Ureter (tissue), 1 donor: ENCODE measurements at places on chromosomes 4 and X. TPM values are rescaled to one million over a fixed set of nuclear protein-coding genes. Genes with fewer than 3 reads are reported as not detected.

Gene DMRTC1B
- total RNA-seq, result 1.1 TPM

Gene COQ2
- 14.5 TPM for total RNA-seq

Gene RBM46
- total RNA-seq, result not detected

Gene FRMD7
- total RNA-seq, result 1.6 TPM

Gene SLC49A3
- 8.9 TPM for total RNA-seq

Gene TEX13C
- total RNA-seq, result not detected

Gene UGT2B11
- total RNA-seq, result not detected

Gene TASL
- 0.55 TPM for total RNA-seq

Gene EDNRA
- total RNA-seq, result 15.4 TPM

Gene NPY5R
- 0.99 TPM for total RNA-seq

DNA sequence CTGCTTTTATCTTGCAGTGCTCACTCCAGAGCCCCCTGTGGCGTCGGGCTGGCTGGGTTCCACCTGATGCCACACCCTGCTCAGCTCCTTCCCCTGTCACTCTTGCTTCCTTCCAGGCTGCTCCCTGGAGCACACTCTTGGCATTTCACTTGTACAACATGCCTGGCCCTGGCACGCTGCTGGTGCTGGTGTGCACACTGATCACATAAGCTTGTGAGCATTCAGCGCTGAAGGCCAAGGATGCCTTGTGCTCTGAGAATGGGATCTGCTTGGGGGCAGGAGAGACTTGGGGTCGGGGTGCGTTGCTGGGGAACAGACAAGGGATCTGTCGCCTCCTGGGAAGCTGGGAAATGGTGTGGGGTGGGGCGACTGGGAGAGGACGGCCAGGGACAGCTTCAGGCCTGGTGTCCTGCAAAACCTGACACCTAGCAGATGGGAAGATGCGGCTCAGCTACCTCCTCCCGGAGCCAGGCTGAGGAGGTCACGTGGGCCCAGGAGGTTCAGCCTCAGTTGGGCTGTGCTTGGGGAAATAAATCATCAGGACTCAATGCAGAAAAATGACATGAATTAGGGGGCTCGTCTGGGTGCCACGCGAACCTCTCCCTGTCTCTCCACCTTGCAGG, 108.5 kb downstream of the PHKA2 start:
- DNase-seq, result no peak

DNA sequence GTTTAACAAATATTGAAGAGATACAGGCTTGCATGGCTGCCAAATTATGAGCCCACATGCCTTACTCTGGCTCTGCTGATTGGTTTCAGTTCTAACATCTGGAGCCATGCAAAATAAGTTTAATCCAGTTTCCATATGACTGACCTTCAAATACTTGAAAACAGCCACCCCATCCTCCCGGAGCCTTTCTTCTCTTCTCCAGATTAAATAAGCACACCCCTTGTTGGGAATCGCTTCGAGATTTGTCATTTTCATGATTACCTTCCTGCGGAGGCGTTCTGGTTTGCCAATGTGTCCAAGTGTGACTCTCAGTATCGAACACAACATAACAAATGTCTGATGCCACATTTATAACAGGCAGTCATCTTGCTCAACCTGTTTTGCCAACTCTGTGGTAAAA, 101.6 kb upstream of the JADE1 start:
- no peak for DNase-seq

GRCh38 chrX:13702111-13702789, 13.3 kb downstream of the RAB9A start:
- DNase-seq, result no peak

- DNase-seq, result no peak
Measured at GRCh38 chr4:87516683-87517082, 12.5 kb downstream of the SPARCL1 start.

GRCh38 chrX:118423558-118423957, 72.1 kb upstream of the DOCK11 start:
- DNase-seq, result no peak

- no peak for DNase-seq
Measured at GRCh38 chr4:172514011-172514410, 654.6 kb upstream of the GALNT7 start.

DNA sequence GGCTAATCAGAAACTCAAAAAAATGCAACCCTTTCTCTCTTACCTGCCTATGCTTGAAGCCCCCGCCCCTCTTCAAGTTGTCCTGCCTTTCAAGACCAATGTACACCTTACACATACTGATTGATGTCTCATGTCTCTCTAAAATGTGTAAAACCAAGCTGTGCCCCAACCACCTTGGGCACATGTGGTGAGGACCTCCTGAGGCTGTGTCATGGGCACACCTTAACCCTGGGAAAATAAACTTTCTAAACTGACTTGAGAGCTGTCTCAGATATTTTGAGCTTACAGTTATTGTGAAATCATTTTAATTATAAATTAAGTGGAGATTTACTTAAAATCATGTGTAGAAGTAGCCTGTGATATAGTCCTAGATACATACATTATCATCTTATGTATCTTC, 22.2 kb downstream of the GUF1 start:
- no peak for DNase-seq

DNA sequence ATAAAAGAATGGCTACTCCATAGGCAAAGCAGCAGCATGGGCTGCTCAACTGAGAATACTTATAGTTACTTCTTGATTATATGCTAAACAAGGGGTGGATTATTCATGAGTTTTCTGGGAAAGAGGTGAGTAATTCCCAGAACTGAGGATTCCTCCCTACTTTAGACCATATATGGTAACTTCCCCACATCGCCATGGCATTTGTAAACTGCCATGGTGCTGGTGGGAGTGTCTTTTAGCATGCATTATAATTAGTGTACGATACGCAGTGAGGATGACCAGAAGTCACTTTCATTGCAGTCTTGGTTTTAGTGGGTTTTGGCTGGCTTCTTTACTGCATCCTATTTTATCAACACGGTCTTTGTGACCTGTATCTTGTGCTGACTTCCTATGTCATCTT, 141.5 kb downstream of the MAGEB17 start:
- no peak for DNase-seq

GRCh38 chr4:161929956-161930355, 233.8 kb downstream of the FSTL5 start:
- no peak for DNase-seq

GRCh38 chr4:122798101-122798500, 28.5 kb upstream of the FGF2 start:
- peak; percentile 46 for DNase-seq

DNA sequence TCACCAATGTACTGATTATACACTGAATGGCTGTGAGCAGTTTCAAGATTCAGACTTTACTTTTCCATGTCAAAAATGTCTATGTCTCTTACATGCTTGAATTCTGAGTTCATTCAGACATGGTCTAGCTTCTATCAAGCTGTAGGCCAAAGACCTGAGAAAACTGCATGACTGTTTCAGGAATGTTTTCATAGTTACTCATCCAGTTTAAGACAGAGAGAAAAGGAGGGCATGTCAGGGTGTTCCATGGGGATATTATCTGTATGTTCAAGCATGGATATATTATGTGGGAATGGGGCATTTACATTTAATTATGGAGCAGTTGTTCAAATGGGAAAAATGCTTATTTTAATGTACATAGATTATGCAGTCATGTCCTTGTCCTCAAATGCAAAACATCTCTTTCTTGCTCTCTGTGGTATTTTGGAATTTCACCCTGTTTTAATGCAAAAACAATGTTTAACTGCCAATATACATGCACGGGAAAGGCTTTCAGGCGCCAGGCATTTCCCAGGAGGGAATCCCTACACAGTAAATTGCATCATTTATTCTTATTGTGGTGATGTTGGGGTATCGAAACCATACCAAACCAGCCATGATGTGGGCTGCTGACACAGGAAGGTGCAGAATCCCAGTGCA, 429.1 kb upstream of the INTU start:
- DNase-seq, result no peak

DNA sequence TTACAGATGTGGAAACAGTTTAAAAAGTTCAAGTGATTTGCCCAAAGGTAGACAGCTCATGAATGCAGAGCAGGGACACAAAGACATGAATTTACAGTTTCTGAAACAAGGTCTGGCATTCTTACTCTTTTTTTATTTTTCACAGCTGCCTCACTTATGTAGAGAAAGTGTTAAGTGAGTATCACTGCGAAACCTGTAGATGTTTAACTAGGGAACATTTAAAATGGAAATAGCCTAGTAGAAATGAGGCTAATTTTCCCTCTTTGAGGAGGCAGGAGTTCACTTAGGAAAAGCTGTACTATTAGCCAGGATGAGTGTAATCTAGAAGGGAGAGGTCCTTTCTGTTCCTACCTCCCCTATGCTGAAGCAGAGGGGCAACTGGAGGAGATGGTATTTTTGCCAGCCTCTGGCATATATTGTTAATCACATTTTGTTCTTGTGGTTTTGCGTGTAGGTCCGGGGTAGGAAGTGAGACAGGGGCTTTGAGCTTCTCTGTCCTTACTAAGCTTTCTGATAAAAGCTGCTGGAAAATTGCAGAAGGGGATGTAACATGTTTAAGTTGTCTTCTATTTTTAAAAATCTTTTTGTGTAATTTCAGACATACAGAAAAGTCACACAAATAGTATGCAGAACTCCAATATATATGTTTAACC, 492.8 kb upstream of the NR3C2 start:
- DNase-seq, result no peak

DNA sequence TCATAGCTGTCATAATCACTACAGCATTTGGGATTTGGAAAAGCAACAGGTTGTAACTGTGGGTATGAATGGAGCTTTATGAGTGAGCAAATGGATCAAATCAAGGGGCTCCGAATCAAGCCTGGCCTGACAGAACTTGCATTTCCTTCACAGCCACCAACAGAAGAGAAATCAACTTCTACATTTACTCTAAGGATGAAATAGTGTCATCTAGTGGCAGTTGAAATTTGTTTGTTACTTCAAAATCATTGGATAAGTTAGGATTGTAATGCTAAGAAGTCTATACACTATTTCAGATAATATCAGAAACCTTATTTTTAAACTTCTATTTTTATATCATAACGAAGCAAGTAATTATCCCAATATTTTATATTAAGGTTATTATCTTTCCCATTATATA, 10.7 kb upstream of the WDR17 start:
- no peak for DNase-seq
